ENCODE measurements at places on chromosomes 2 and 18. TPM values are rescaled to one million over a fixed set of nuclear protein-coding genes. Genes with fewer than 3 reads are reported as not detected.

The ALLC gene
- total RNA-seq: 1.3 TPM

The PDIA6 gene
- total RNA-seq: 348 TPM

The TM4SF20 gene
- total RNA-seq: not detected

The MFSD2B gene
- total RNA-seq: 0.08 TPM

The LHCGR gene
- total RNA-seq: not detected

All from liver (tissue), 10 donors.